Ureter (tissue), 1 donor: ENCODE measurements at places on chromosomes 12 and 14. TPM values are rescaled to one million over a fixed set of nuclear protein-coding genes. Genes with fewer than 3 reads are reported as not detected.

Gene CCDC197
- total RNA-seq = not detected

Gene PDE3A
- total RNA-seq = 6.5 TPM

Gene IL22
- not detected for total RNA-seq

Gene PTPN6
- total RNA-seq = 40.4 TPM

Gene INSM2
- total RNA-seq = not detected

Gene STAT6
- 280 TPM for total RNA-seq

Gene RDH16
- total RNA-seq = 0.83 TPM

Gene CPM
- 35.4 TPM for total RNA-seq

Gene ANKRD33
- not detected for total RNA-seq

Gene CHGA
- total RNA-seq = not detected

Gene APOLD1
- total RNA-seq = 35.9 TPM

Gene GPRC5D
- 0.47 TPM for total RNA-seq

DNA sequence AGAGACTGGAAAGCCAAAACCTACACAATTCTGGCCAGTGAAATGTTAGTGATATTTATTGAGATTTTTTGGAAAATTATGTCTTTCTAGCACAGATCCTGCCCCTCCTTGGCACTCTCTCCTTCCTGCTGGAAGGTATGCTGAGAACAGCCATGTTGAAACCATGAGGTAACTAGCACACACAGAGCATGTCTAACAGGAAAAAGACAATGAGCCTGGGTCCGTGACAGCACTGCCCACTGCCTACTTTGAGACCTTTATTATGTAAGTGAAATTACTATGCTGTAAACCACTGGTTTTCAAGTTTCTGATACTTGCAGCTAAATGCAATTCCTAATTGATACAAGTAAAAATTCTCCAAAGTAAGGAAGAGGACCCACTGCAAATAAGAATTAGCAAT is 81.6 kb upstream of the SINHCAF start:
- DNase-seq = no peak

- no peak for DNase-seq
Observed at GRCh38 chr14:91396013-91396660, 21.5 kb downstream of the CCDC88C start.

GRCh38 chr12:52171950-52172512 is 19.8 kb downstream of the KRT80 start:
- no peak for DNase-seq

DNA sequence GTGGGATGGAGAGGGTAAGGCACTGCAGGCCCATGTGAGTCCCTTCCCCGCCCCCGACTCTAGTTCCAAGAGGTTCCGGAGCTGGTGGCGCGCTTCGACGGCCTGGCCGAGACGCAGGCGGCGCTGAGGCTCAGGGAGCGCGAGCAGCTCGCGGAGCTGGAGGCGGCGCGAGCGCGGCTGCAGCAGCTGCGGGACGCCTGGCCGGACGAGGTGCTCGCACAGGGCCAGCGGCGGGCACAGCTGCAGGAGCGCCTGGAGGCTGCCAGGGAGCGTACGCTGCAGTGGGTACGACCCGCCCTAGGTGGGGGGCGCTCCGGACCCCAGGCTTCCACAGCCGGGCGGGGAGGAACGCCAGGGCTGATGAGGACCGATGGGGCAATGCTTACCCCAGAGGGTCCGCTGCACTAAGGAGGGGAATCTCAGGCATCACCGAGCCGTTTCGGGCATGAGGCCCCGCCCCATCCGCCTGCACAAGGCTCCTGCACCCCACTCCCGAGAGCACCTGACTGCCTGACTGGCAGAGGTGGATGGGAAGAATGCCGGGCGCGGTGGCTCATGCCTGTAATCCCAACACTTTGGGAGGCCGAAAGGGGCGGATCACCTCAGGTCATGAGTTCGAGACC is 4.9 kb downstream of the CFAP73 start:
- no peak for DNase-seq

- DNase-seq = no peak
Observed at GRCh38 chr14:53855127-53855526, 101.5 kb downstream of the BMP4 start.

DNA sequence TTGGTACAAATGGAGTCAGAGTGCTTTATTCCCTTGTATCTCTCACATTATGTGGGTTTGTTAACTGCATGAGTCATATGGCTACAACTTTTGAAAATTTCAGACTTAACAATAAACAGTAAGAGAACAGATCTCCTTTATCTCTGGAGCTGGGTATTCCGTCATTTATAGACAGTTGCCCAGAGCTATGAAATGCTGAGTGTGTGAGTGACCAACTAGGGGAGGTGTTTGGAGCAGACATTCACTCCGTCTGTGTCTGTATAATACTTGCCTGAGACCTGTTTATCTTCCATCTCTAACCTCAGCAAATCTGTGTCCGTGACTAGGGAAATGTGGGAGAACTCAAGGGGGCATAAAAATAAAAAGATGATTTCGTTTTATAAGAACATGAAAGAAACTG is 279.9 kb upstream of the FAR2 start:
- DNase-seq = no peak

DNA sequence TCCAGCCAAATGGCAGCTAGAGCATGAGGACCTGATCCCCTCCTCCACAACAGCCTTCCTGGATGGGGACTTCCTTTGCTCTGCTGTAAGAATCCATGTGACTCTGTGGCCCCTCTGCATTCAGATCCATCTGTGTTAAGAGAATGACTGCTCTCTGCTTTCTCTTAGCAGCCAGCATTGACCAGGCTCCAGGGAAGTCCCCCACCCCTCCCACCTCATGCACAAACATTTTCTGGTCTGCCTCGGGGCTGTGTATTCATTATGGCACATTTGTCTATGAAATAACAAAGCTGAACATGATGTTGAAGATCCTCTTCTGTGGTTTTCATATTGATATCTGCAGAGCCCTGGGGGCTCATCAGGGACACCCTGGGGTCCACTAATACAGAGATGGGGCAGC is 201.7 kb downstream of the NUAK1 start:
- no peak for DNase-seq

- DNase-seq = peak; percentile 58
Observed at GRCh38 chr14:30450631-30451545, 108.1 kb upstream of the G2E3 start.

GRCh38 chr12:54502485-54502884 is 4.9 kb downstream of the NCKAP1L start:
- no peak for DNase-seq

GRCh38 chr12:1493781-1494565 is 100.4 kb downstream of the FBXL14 start:
- no peak for DNase-seq

- no peak for DNase-seq
Observed at GRCh38 chr14:59159169-59159568, 29.3 kb upstream of the DAAM1 start.

DNA sequence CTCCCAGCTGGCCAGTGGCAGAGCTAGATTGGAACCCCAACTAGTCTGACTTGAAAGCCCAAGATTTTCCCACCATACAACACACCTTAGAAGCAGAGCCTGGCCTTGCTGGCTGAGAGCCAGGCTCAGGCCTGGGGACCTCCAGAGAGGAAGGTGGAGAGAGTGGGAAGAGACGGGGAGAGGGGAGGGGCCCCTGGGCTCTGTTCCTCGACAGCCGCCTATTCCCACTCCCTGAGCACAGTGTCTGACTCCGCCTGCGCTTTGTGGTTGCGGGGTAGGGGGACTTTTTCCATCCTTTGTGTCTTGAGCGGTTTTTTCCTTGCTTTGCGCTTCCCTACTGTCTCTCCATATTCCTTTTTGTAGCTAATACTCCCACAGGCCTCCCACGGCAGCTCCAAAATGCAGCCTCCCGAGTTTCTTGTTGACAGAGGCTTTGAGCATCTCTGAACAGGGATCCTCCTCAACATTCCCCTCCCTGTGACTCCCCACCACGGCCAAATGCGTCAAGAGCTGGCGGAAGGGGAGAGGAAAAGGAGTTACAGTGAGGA is 4.0 kb upstream of the KCNH3 start:
- no peak for DNase-seq

- no peak for DNase-seq
Observed at GRCh38 chr14:79937433-79937832, 273.9 kb downstream of the DIO2 start.

- no peak for DNase-seq
Observed at GRCh38 chr12:45655186-45655585, 74.3 kb upstream of the ARID2 start.

- no peak for DNase-seq
Observed at GRCh38 chr14:104128981-104129380, 9.4 kb upstream of the KIF26A start.

DNA sequence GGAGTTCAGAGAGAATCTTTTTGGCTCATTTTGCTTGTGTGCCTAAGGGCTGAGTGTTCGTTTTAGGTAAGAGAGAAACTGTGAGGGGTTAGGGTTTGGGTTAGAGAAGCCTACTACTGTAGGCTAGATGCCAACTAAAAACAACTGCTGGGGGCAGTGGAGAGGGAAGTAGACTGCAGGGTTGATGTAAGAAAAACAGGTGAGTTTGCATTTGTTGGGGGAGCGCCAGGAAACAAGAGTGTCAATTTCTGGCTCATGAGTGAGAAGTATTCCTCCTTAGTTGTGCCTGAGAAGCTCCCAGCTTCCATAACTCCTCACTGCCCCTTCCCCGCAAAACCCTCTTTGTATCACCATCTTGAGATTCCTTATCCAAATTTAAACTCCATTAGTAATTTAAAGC is 92.3 kb downstream of the DERA start:
- DNase-seq = no peak

- DNase-seq = no peak
Observed at GRCh38 chr12:104295954-104296353, 7.6 kb upstream of the EID3 start.

DNA sequence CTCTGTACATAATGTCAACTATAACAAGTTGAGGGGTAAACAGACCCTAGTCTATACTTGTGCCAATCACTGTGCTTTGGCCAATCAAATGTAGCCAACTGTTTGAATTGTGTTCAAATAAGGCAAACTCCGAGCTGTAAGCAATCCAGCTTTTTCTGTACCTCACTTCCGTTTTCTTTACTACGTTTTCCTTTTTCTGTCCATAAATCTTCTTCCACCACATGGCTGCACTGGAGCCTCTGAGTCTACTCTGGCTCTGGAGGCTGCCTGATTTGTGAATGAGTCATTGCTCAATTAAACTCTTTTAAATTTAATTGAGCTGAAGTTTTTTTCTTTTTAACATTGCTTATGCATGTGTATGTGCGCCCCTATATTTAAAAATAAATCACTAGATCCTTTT is 29.7 kb downstream of the CLEC1A start:
- DNase-seq = no peak

GRCh38 chr14:50103558-50103957 is 12.8 kb downstream of the VCPKMT start:
- no peak for DNase-seq

- DNase-seq = no peak
Observed at GRCh38 chr12:94263905-94264561, 115.7 kb downstream of the PLXNC1 start.

DNA sequence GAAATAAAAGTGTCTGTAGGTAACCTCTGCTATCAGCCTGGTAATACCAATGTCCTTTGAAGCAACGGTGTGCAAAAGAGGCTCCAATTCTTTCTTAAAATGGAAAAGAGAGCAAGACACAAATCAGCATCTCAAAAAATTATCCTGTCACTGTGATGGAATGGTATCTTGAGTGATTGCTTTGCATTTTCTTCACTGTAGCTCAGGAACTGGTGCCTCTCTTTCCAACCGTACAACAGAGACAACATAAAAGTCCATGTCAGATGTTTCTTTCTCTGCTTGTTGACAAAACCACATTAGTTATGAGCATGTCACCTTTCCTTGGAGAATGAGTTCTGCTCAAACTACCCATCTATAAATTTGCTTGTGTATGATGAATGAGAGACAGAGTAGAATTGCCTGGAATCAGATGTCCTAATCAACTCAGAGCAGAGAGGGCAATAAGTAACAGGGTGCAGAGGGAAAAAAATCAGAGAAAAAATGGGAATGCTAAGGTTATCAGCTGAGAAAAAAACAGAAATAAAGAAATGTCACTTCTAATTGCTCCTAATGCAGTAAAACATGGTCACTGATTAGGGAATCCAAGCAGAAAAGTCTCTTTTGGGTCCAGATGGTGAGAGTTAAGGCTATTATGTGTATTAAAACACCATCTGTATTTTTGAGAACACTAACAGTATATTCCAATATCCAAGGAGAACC is 465.0 kb upstream of the ATP2B1 start:
- no peak for DNase-seq

DNA sequence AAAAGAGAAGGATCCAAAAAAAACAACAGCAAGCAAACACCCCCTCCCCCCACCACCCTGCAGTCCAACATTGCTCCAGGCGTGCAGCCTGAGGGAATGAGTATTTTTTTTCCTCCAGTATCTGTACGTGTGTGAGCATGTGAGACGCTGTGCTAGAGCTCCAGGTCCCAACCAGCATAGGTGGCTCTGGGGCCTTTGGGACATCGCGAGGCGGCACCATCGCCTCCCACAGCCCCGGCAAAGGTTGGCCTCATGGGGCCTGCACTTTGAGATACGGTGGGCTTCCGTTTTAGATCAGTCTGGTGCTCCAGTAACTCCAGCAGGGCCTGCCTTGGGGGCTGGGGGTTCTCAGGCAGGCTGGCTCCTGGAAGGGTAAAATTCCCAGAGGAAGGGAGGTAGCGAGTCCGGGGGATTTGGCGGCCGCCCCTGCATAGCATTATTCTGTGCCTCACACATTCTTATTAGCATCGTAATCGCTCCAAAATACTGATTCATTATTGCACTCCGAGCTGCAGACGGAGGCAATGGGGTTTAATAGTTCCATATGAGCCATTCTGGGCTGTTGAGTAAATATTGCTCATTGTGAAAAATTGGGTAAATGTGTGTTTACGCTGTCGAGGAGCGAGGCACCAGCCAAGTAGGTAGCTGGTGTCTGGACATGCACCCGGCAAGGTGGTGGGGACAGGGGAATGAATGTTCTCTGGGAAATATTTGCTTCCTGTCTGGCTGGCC is 143.1 kb upstream of the MYL2 start:
- DNase-seq = no peak

- DNase-seq = no peak
Observed at GRCh38 chr14:55571125-55571889, 8.7 kb upstream of the KTN1 start.

DNA sequence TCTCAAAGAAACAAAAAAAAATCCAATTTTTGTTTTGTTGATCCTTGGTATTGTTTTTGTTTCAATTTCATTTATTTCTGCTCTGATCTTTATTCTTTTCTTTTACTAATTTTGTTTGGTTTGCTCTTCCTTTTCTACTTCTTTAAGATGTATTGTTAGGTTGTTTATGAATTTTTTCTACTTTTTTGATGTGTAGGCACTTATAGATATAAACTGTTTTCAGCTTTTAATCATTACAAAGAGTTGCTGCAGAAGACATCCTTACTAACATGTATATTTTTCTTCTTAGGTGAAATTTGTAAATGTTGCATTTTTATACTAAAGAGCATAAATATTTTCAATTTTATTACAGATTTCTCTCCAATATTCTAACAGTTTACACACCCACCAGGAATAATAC is 69.8 kb downstream of the KNTC1 start:
- no peak for DNase-seq

- no peak for DNase-seq
Observed at GRCh38 chr14:102693006-102693755, 84.1 kb upstream of the TRAF3 start.
